Activated CD8-positive, alpha-beta memory T cell treated with anti-CD3 and anti-CD28 coated beads for 1 hour (primary cell): ENCODE measurements at places on chromosomes 4 and X.

GRCh38 chr4:57074744-57075143 lies 35.4 kb downstream of the IGFBP7 start:
- no peak for DNase-seq

DNA sequence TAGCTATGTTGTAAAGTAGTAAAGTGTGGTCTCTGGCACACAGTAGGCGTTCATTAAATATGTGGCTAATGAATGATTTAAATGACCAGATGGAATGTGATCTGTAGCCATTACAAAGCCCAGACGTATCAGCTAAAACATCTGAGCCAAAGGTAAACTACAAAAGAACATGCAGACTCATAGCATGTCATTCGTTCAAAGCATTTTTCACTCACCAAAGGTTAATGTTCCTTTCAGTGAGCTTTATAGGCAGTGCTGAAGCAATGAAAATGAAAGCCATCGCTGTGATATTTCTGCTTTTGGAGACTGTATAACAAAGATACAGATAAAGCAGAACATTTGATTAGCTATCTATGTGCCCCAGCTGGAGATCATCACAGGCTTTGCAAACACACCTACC lies 50.5 kb downstream of the F9 start:
- DNase-seq = no peak

GRCh38 chrX:16970977-16971376 lies 24.5 kb downstream of the REPS2 start:
- DNase-seq = no peak

DNA sequence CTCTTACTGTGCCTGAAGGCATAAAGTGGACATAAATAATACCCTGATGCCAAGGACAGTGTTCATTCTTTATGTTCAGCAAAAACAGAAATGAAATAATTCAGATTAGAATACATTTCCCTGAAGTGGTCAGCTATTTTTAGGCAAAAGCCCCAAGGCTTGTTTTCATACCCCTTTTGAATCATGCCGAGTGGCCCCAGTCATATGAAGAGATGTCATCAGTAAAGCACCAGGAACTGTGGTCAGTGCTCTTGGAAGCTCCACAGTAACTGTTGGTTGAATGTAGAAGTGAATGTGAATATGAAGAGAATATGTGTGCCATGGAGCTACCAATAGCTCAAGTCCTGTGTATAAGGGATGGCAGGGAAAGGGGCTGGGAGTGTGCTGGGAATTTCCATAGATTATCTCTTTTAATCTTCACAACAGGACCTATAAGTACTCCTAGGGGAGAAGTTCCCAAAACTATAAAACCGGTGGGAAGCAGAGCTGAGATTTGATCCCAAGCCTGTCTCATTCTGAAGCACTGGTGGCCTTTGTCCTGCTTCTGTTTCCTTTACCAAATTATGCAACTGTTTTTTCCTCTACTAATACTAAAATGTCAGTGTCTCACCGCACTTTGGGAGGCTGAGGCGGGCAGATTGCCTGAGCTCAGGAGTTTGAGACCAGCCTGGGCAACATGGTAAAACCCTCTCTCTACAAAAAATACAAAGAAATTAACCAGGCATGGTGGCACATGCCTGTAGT lies 52.6 kb downstream of the FNIP2 start:
- no peak for DNase-seq

- DNase-seq = no peak
Observed at GRCh38 chr4:169367826-169368225, 97.1 kb upstream of the SH3RF1 start.

GRCh38 chr4:76616526-76616925 lies 181.5 kb downstream of the SHROOM3 start:
- DNase-seq = no peak

GRCh38 chr4:102172341-102172740 lies 172.9 kb downstream of the SLC39A8 start:
- DNase-seq = no peak

- DNase-seq = no peak
Observed at GRCh38 chrX:45849261-45849862, 648.7 kb upstream of the DIPK2B start.

DNA sequence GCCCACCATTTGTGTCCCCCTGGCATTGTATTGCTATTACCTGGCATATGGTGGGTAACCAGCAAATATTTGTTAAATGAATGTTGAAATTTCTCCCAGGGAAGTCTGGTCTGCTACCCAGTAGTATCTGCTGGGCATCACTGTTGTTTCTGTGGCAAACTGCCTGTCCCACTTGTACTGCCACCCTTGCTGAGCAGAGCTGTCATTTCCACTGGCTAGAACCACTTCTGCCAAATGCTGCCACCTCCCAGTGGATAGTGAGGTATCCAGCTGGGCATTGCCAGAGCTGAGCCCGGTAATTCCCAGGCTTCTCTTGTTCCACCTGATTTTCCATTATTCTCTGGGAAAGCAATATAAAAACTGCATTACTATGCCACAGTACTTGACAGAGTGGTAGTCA lies 186.7 kb upstream of the NOCT start:
- DNase-seq = no peak

DNA sequence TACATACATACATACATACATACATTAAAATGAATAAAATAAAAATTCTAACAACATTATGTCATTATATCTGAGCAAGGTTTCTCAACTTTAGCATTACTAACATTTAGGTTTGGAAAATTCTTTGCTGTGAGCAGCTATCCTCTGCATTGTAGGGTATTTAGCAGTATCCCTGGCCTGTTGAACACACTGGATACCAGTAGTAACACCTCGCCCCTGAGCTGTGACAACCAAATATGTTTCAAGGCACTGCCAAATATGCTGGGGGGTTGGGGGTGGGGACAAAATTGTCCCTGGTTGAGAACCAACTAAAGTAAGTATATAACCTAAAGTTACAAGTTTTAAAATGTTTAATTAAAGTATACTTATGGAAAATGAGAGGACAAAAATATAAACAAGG lies 860.9 kb upstream of the FTHL17 start:
- DNase-seq = no peak

- no peak for DNase-seq
Observed at GRCh38 chr4:149466446-149466845, 349.2 kb downstream of the IQCM start.

DNA sequence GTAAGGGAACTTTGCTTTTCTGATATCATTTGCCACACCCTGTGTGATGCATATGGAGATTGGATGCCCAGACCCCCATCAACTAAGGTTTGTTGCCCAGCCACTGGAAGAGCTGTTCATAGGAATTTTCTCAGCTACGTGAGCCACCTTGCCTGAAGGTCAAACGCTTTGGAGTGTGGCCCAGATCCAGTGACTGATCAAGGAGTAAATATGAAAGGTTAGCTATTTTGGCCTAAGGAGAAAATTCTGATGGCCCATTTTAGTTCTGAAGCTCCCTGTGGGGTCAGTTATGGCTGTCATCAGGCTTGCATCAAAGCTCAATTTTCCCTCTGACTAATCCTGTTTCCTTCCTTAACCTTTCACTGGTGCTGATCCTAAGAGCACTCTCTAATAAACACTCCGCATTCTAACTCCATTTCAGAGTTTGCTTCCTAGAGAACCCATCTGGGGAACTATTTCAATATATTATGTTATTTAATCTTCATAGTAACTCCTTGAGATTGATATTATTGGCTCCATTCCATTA lies 407.7 kb downstream of the SPRY1 start:
- DNase-seq = no peak

- no peak for DNase-seq
Observed at GRCh38 chr4:98662626-98663225, 4.3 kb upstream of the TSPAN5 start.

DNA sequence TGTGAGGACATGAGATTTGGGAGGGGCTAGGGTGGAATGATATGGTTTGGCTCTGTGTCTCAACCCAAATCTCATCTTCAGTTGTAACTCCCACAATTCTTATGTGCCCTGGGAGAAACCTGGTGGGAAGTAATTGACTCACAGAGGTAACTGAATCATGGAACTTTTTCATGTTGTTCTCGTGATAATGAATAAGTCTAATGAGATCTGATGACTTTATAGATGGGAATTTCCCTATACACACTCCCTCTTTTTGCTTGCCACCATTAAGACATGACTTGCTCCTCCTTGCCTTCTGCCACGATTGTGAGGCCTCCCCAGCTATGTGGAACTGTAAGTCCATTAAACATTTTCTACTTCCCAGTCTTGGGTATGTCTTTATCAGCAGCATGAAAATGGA lies 253.2 kb upstream of the GK2 start:
- no peak for DNase-seq

- no peak for DNase-seq
Observed at GRCh38 chr4:3396600-3396999, 45.2 kb upstream of the HGFAC start.

GRCh38 chr4:156832886-156833285 lies 138.7 kb downstream of the PDGFC start:
- DNase-seq = no peak

GRCh38 chr4:152316969-152317368 lies 218.9 kb downstream of the FBXW7 start:
- DNase-seq = no peak

GRCh38 chr4:133316909-133317308 lies 167.8 kb downstream of the PCDH10 start:
- no peak for DNase-seq

DNA sequence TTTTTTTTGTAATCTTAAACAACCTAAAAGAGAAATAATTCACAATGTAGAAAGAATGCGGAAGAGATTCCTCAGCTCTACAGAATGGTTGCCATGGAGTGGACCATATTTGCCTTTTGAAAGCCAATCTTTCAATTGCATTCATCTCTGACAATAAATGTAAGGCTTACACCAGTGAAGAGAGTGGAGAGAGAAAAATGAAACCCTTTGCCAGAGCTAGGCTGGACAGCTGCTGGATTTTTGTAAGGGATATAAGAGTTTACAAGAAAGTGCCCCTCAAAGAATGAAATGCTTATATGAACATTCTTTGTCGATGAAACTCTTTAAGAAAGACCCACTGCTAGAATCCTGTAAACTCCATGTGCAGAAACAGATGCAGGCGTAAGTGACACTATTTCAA lies 66.0 kb upstream of the FAT1 start:
- no peak for DNase-seq
